ENCODE measurements at places on chromosomes 16 and 17.

DNA sequence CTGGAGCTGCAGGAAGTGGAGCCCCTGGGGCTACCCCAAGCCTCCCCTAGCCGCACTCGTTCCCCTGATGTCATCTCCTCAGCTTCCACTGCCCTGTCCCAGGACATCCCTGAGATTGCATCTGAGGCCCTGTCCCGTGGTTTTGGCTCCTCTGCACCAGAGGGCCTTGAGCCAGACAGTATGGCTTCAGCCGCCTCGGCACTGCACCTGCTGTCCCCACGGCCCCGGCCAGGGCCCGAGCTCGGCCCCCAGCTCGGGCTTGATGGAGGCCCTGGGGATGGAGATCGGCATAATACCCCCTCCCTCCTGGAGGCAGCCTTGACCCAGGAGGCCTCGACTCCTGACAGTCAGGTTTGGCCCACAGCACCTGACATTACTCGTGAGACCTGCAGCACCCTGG lies 4.1 kb upstream of the NRN1L start:
- no peak for DNase-seq

- peak; percentile 27 for DNase-seq
Measured at GRCh38 chr17:49514071-49514721, 19.1 kb downstream of the NGFR start.

GRCh38 chr16:58027916-58028455 lies 2.4 kb downstream of the MMP15 start:
- no peak for DNase-seq

DNA sequence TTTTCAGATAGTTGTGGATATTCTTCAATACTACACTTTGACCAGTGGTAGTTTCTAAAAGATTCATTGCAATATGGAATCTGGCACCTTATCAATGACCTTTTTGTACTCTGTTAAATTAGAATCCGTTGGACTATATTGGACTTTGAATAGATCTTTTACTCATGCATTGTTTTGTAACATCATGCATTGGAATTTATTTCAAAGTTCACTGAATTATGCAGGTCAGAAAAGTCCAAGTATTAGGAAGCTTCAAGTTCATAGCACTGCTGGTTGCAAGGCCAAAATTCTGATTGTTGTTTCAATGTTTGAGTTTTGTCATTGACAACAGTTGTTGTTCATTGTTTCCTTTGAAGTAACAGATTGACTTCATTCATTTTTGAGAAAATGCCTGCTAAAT lies 7.9 kb upstream of the DHRS11 start:
- DNase-seq, result no peak

DNA sequence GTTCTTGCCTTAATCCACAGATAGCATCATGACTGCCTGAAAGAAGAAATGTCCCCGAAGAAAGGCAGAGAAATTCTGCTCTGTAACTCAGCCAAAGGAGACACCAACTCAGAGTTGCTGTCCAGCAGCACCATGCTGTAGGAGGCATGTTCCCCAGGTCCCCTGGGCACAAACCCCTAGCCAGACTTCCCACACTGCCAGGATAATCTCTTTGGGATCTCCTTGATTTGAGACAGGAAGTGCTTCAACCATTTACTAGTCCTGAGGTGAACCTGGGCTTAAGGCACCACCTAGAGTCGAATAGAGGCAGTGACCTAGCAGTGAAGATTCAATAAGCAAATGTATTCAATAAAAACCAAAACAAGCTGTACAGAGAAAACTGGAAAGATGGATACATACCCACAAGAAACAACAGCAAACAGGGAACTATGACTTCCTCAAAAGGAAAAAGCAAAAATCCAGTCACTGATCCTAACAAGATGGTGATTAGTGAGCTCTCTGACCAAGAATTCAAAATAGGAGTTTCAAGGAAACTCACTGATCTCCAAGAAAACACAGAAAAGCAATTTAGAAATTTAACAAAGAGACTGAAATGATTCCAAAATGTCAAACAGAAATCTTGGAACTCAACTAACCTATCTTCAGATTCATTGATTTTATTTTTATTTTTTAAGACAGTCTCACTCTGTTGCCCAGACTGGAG lies 5.7 kb downstream of the OR4D2 start:
- peak; percentile 5 for DNase-seq

- peak; percentile 81 for DNase-seq
Measured at GRCh38 chr17:45247429-45248131, 14.3 kb downstream of the SPATA32 start.

GRCh38 chr16:84941921-84942320 lies 69.4 kb downstream of the ZDHHC7 start:
- peak; percentile 70 for DNase-seq

DNA sequence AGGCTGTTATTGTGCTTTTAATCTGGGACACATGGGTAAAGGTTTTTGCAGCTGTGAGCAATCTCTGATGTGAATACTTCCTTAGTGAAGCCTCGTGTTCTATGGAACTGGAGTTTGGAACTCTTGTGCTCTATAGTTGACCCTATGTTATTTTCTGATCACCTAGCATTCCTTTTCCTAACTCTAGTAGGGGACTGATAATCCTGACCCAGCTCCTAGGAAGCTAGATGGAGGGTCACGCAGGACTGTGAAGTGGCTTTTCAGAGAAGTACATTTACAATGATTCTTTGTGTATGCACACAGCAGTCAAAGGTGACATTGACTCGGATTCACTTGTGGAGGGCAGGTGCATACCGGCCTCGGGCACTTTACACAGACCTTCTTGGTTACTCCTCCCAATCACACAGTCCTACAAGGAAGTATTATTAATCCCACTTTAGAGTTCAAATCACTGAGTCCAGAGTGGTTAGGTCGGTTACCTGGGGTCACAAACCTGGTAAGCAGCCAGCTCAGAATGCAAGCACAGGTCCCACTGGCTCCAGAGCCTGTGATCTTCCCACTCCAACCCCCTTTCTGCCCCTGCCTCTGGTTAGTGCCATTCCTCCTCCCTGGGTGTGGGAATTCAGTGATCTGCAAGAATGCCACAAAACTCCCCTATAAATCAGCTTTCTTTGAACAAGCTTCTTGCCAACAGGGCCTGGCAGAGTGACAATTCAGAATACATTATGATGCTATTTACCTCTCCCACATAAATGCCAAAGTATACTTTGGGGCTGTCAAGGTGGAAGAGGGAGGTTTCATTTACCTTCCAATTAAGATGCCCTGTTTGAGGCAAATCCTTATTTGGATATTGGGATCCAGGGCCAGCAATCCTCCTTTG lies 7.1 kb downstream of the CHD9NB start:
- peak; percentile 67 for DNase-seq

GRCh38 chr17:59151591-59151990 lies 3.4 kb downstream of the SKA2 start:
- DNase-seq, result no peak

DNA sequence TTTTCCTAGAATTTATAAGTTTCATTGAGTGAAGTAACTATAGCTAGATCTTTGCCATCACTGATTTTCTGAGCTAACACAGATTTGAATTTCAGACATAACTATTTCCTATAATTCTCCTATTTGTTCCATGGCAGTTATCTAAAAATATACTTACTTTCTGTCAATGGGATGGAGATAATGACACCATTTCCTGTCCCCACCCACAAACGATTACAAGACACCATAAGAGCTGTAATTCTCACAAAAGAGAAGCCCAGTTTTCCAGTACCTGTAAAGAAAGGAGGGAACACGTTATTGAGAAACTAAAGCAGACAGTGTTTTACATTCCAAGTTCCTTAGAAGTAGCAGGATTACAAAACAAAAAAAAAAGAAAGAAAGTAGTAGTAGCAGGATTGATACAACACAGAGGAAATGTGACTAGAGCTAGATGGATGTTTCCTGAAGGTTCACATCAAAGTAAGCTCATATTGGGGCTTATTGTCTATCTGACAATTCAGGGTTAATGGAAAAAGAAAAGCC lies 110.9 kb upstream of the TOB1 start:
- DNase-seq, result no peak

DNA sequence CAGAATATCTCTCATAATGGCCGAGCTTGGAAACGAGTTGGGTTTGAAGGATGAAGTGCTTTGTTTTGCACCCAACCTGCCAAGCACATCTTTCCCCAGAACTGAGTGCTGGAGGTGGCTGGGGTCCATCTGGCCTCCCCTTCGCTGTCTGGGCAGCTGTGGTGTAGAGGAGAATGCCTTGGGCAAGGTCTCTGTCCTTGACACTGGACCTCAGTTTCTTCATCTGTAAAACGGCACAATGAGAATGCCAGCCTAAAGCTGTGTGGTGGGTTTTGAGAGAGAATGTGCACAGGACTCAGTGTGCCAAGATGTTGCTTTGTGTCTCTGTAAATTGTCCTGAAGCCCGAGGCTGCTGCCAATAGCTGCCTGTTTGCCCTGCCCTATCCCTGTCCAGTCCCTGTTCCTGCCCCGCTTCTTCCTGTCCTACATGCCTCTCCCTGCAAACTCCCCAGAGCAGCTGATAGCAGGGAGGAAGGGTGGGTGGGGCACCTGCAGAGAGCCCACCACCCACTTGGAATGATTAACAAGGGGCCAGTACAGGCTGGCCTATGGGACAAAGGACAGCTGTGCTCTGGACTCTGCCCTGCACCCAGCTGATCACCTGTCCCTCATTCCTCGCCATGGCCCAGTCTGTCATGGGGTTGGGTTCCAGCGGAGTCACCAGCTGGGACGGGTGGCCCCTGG lies 15.3 kb downstream of the LASP1 start:
- no peak for DNase-seq

DNA sequence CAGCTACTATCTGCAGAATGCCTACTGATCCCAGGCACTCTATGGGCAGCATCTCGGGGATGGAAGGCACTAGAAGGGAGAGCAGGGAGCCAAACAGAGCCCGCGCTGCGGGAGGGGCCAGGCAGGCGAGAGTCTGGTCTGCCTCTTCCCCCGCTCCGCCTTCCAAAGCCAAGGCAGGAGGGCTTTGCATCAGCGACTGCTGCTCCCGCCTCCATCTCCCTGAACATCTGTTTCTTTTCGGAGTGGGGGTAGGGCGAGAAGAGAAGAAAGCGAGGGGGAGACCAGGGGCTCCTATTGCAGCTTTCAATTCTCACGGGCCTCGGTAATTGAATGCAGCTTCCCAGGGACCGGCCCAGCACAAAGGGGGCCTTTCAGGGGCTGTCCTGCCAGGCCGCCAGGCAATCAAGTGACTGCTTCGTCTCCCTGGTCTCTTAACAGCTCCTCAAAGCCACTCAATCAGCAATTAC lies 31.4 kb upstream of the CDC42EP4 start:
- peak; percentile 91 for DNase-seq

DNA sequence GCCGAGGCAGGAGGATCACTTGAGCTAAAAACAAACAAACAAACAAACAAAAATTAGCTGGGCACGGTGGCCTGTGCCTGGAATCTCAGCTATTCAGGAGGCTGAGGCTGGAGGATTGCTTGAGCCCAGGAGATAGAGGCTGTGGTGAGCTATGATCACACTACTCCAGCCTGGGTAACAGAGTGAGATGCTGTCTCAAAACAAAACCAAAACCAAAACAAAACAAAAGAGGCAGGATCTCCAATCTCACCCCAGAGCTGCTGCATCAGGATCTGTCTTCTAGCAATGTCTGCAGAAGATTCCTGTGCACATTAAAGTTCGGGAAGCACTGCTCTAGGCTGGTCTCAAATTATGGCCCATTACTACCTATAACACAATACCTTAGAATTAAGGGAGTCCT lies 43.1 kb downstream of the MAP2K6 start:
- no peak for DNase-seq

GRCh38 chr16:726438-727290 lies at the start of the genes CCDC78 and HAGHL:
TSS of gene CCDC78 (minus strand) at chr16:726443. CDS start at chr16:726367, 76 bp downstream.
TSS of gene HAGHL (plus strand) at chr16:727106. CDS start at chr16:727510, 404 bp downstream.
- peak; percentile 70 for DNase-seq

DNA sequence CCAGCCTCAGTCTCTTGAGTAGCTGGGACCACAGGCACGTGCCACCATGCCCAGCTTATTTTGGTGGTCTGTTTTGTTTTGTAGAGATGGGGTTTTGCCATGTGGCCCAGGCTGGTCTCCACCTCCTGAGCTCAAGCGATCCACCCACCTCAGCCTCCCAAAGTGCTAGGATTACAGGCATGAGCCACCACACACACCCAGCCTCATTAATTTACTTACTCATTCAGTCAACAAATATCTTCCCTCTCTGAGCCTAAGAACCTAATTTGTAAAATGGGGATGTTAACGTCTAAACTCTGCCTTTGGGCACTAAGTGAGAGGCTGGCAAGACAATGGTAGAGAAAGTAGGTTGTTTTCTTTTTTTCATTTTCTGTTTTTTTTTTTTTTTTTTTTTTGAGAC lies 22.6 kb downstream of the SRCIN1 start:
- no peak for DNase-seq

GRCh38 chr16:12411516-12411915 lies 392.2 kb downstream of the CPPED1 start:
- DNase-seq, result no peak

GRCh38 chr17:48915459-48916282 lies 7.5 kb downstream of the UBE2Z start:
- peak; percentile 90 for DNase-seq

- peak; percentile 70 for DNase-seq
Measured at GRCh38 chr16:67399218-67399733, 6.0 kb upstream of the TPPP3 start.

DNA sequence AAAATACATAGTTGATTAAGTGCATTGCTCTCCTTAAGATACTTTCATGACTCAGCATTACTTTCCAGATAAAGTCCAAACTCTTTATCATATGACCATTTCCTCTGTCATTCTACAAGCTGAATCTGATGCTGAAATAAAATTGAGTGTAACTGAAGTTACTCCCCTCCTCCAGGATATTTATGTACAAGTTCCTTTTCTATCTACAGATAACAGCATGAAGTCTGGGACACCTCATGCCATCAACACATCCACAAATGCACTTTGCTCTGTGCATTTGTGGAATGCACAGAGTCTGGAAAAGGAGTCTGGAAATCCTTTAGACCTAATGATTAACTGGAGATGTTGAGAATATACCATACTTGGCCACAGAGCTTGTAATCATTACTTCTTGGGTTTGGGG lies 60.5 kb downstream of the ACSM2B start:
- DNase-seq, result no peak

GRCh38 chr17:58336456-58337209 lies 8.0 kb upstream of the TSPOAP1 start:
- no peak for DNase-seq

- peak; percentile 60 for DNase-seq
Measured at GRCh38 chr16:68802190-68802589, 41.1 kb upstream of the TANGO6 start.

DNA sequence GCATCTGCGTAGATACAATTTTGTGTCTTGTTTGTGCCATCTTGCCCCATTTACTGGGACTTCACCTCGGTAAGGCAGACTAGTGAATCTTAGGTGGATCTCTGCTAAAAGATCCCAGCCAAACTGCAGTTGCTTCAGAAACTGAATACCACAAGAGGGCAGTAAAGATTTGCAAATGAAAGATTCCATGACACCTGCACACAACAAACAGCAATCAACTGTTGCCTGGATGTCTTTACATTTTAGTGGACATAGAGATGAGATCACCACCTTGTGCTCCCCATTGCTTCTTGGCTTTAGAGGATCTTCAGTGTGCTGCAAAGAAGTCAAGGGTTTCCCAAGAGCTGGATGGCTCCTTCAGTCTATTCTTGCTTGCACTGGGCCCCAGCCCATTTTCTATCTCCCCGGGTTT lies 119.2 kb upstream of the CACNG5 start:
- peak; percentile 80 for DNase-seq

GRCh38 chr16:68328151-68328859 lies 17.5 kb downstream of the PRMT7 start:
- peak; percentile 93 for DNase-seq

All from astrocyte of the hippocampus (primary cell).